H1 (cell line): ENCODE measurements at places on chromosomes 3 and 15.

DNA sequence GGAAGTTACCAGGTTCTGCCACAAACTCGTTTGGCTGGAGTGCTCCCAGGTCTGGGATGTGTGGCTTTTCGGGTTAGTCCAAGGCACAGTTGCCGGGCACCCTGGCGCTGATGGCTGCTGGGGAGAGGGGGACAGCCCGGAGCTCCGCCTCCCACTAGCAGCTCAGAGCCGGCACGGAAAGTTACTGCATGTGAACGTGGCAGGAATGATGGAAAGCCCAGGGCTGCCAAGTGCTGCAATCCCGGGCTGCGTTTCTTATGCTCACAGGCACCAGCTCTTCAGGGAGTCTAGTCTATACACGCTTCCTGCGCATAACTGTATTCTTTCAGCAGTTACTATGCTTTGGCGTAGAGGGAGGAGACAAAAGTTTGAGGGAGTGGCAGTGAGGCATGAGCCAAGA, 141.8 kb upstream of the ICE2 start:
- peak; percentile 74 for DNase-seq

GRCh38 chr3:78066287-78066686, 1026.4 kb downstream of the ROBO2 start:
- DNase-seq: no peak

- DNase-seq: no peak
Measured at GRCh38 chr15:65365229-65365628, 12.6 kb downstream of the IGDCC3 start.

GRCh38 chr15:32829436-32829835, 111.6 kb downstream of the GREM1 start:
- no peak for DNase-seq

- no peak for DNase-seq
Measured at GRCh38 chr3:69890084-69890483, 109.4 kb upstream of the SAMMSON start.

- no peak for DNase-seq
Measured at GRCh38 chr3:71419369-71419768, 164.2 kb downstream of the FOXP1 start.

GRCh38 chr15:62779899-62780298, 262.6 kb upstream of the TPM1 start:
- DNase-seq: no peak

DNA sequence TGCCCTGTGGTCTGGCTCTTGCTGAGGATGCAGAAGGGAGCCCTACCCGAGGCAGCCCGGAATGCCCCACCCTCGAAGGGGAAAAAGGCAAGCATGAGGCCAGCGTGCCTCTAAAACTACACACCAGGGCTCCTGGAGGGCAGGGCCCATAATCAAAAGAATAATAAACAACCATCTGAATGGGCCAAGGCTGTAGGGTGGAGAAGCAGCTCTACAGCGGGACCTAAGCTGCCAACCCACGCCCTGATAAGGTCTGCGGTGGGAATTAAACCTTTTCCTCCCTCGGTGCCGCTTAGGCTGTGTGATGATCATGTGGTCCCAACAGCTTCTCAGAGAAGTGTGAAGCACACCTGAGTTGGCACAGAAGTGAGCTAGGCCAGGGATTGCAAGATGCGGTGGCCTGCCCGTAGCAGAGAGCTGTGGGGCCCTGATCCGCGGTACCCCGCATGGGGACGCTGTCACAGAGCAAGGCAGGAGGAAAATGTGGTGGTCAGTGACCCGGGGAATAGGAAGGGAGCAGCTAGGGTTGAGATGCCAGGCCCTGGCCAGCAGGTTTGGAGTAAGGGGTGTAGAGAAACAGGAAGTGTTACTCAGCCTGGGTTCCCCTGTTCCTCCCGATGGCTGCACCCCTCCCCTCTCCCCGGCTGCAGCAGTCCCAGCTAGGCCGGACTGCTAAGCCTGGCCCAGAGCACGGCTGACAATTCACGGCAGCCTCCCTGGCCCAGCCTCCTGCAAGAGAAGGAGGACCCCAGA, 1.1 kb upstream of the C15orf62 start:
- no peak for DNase-seq

GRCh38 chr3:111392894-111393398, 149.1 kb upstream of the CD96 start:
- no peak for DNase-seq

DNA sequence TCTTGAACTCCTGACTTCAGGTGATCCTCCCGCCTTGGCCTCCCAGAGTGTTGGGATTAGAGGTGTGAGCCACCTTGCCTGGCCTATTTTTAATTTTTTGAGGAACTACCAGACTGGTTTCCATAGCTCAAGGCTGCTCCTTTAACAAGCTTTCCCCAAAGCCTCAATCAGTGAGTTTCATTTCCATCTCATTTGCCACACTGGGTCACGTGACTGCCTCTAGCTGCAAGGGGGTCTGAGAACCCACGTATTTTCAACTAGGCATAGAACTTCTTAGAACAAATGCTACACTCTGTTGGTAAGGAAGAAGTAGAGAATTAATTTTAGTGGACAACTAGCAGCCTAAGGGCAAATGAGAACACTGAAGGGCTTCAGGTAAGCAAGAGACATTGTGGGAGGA, 3.1 kb upstream of the CD276 start:
- DNase-seq: no peak

- no peak for DNase-seq
Measured at GRCh38 chr3:13338996-13339395, 81.1 kb downstream of the NUP210 start.

GRCh38 chr3:61894988-61895935, 333.9 kb downstream of the PTPRG start:
- no peak for DNase-seq

DNA sequence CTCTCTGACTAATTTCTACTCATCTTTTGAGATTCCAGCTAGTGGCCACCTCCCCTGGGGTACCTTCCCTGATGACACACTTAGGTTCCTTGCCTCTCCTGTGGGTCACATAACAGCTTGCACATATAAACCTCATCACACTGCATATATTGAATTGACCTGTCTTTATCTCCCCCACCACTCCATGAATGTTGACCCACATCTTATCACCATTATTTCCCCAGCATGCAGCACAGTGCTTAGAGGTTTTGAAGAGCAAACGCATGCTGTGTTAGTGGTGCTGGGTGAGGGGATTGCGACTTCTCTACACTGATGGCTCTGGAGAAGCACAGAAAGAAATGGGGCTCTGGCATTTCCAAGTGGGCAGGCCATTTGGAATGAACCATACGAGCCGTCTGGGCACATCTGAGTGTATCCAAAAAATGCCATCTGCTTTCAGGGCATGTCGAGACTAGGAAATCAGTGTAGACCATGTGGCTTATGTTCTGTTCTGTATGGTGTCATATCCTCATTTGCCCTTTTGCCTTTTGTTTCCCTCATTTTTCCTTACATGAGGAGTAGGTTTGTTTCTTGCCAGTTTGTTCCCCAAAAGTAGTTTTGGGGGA, 333.2 kb upstream of the TRIM42 start:
- no peak for DNase-seq

GRCh38 chr3:160707187-160707794, 30.3 kb downstream of the ARL14 start:
- no peak for DNase-seq

DNA sequence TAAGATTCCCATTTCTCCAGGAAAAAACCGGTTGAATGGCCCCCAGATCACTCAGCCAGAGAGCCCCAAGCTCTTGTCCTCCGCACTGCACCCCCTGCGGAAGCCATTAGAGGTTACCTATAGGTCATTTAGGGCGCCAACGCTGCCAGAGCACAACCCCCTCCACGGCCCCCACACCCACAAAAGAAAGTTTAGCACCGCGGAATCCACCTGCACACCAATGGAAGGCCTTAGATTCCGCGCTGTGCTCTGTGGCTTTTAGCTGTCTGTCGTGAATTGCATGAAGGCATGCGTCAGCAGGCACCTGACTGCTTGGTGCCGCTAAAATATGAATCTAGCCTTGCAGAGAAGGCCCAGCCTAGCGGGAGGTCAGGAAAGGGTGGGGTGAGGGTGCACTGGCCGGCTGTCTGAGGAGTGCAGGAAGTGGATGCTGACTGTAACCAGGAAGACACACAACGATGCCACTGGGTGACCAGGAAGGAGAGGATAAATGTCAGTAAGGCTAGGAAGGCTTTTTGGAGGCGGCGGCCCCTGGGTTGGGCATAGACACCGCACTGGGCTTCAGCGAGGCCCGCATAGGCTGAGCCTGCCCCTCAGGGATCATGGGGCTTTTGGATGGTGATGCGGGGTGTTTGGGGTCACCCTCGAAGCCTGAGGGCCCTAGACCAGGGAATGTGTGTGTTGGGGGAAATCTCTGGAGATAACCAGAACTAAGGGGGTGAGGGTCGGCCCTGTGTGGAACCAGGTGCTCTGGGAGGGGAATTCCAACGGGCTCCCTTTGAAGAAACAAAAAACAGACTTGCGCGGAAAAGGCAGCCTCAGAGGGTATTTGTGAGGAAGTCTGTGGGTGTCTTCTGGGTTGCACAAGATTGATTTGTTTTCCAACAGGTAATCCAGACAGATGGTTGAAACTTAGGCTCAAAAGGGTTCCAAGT, 976 bp upstream of the NUP210 start:
- peak; percentile 60 for DNase-seq

DNA sequence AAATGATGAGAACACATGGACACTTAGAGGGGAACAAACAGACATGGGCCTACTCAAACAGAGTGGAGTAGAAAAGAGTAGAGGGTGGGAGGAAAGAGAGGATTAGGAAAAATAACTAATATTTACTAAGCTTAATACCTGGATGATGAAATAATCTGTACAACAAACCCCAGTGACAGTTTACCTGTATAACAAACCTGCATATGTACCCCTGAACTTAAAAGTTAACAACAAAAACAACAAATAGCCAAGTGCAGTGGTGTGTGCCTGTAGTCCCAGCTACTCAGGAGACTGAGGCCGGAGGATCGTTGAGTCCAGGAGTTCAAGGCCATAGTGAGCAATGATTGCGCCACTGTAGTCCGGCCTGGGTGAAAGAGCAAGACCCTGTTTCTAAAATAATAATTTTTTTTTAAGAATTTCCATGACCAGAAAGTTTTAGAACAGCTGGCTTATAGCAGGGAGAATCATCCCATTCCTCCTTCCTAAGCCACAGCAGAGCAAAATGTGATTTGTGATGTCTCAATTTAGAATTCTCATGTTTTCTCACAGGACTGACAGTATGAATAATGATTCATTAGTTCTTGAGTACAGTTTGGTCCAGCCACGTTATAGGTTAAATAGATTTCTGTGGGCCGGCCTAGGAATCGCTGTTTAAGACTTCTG, 150.0 kb downstream of the ZNF609 start:
- no peak for DNase-seq

GRCh38 chr15:35271371-35272043, 186.4 kb upstream of the NANOGP8 start:
- DNase-seq: no peak

GRCh38 chr15:85327820-85328219, 52.6 kb upstream of the AKAP13 start:
- no peak for DNase-seq

GRCh38 chr3:64668582-64669510, 19.0 kb downstream of the ADAMTS9 start:
- DNase-seq: no peak

DNA sequence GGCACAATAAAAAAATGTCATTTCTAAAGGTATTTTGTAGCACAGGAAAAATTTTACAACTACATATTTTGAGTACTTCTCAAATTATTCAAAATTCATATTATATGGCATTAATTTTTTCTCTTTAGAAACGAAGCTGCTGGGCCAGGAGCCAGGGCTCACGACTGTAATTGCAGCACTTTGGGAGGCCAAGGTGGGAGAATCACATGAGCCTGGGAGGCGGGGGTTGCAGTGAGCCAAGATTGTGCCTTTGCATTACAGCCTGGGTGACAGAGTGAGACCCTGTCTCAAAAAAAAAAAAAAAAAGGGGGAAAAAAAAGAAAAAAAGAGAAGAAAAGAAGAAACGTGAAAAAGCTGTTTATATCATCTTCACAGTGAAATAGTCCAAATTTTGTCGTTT, 62.0 kb downstream of the CADM2 start:
- no peak for DNase-seq

- DNase-seq: no peak
Measured at GRCh38 chr3:189826566-189826965, 195.4 kb downstream of the TP63 start.

- DNase-seq: peak; percentile 15
Measured at GRCh38 chr15:26325495-26325894, 447.4 kb downstream of the GABRB3 start.

DNA sequence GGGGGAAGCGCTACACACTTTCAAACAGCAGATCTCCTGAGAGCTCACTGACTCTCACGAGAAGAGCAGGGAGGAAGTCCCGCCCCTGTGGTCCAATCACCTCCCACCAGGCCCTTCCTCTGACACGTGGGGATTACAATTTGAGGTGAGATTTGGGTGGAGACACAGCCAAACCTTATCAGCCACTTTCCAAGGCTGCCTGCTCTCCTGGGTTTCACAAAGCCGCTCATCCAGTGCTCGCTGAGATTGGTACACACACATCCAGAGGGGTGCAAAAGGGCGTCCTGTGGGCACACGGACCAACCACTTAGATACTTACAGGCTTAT, 23.1 kb downstream of the XXYLT1 start:
- no peak for DNase-seq

- DNase-seq: no peak
Measured at GRCh38 chr15:64842096-64842939, 603 bp downstream of the PLEKHO2 start.

- DNase-seq: no peak
Measured at GRCh38 chr3:164452707-164453106, 625.6 kb downstream of the SI start.

DNA sequence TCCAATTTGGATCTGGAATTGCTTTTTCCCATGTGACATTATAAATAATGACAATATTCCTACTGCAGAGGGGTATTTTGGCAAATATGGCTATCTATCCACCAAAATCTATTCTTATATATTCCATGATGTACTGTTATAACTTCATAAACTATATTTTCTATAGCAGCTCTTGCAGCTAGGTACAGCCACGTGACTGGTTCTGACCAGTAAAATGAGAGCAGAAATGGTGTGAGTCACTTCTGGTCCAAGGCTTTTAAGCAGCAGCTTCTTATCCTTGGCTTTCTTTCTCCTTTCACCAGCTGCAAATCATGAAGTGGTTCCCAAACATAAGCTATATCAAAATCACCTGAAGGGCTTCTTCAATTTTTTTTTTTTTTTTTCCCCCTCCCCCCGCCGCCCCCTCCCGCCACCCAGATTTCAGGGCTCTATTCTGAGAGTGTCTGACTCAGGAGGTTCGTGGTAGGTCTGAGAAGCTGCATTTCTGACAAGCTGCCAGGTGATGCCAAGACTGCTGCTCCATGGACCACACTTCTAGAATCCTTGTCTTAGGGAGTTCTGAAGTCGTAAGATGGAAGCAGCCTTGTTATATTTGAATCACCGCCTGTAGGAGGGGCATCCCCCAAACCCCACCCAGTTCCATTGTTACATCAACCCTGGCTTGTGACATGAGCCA, 357.5 kb downstream of the CHST2 start:
- DNase-seq: no peak

DNA sequence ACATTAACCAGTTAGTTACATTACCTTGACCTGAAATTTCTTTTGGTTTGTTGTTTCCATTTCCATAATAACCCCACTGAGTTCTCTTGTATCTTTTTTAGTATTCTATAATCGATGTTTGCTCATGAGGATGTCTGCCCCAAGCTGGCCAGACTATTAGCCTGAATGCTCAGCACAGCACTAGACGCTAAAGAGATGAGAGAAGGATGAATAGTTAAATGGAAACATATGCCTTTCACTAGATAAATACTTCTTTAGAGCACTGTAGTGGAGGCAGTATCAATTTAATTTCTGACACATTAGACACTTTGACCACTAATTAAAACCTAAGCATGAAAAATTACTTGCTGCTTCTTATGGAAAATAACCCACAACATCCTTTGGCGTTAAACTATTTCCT, 654.9 kb upstream of the KCNMB2 start:
- DNase-seq: no peak

- no peak for DNase-seq
Measured at GRCh38 chr15:73746883-73747282, 6.3 kb downstream of the INSYN1 start.
